ENCODE measurements at places on chromosomes 11 and 22. TPM values are rescaled to one million over a fixed set of nuclear protein-coding genes. Genes with fewer than 3 reads are reported as not detected.

Gene LRRC56
- total RNA-seq: not detected

DNA sequence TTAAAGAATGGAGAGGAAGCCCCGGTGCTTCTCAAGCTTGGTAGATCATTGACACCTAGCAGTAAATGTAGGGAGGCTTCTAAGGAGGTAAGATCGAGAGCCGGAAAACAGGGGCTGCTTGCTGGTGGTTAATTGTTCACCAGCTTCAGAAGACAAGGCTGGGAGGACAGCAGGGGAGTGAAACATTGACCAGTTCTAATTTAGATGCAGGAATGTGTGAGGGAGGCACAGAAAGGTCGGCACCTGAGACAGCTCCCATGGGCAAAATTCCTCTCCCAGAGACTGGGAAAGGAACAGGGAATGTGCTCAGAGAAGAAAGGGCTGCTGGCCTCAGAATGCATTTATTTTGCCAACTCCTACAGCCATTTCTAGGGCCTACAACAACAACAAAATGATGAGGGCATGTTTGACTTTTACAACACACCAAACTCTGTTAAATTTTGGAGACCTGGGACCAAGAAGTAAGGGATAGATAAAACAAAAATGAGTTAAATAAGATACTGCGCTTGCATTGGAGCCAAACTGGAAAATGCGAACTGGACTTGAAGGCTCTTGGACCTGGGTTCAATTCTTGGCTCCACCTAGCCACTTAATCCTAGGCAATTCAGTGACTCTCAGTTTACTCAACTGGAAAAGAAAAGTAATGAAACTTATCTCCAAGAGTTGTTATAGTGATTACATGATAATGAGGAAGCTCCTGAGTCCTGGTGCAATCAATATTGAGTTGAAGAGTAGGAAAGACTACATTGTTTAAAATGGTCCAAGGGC is 31.0 kb downstream of the FZD4 start:
- DNase-seq: no peak

DNA sequence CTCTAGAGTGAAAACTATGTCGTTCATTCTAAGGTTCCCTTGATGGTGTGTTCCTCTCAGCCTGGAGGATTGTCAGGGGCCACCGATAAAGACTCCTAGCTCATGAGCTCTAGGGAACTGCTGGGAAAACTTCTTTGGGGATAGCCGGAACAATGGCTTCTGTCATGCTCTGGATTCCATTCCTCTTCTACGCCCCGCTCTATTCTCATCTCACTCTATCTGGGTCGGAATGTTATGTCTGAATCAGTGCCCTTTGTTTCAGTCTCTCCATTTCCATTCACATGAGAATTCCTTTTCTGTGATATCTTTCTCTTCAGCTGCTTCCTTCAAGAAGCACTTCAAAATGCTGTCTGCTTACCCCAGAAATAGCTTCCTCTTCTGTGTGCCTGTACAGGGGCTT is 16.9 kb upstream of the SLCO2B1 start:
- peak; percentile 85 for DNase-seq

DNA sequence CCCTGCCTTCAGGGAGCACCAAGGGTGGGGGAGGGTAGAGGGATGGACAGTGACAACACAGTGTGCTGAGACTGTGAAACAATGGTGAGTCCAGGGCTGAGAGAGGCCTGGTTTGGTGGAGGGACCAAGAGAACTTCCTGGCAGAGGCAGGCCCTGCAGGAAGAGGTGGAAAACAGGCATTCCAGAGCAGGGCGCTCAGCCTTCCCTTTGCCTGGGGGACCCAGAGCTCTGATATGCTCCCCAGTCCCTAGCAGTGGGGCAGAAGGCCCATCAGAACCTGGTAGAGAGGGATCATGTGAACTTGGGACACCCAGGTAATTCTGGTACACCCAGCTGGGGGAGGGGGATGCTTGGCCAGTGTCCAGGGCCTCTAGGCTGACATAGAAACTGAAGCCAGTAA is 17.2 kb upstream of the UVRAG start:
- DNase-seq: no peak

Gene OR8U1
- total RNA-seq: not detected

Gene TEX54
- not detected for total RNA-seq

All from esophagus muscularis mucosa (tissue), 4 donors.